ENCODE measurements at places on chromosomes 1 and 21.

- no peak for DNase-seq
Measured at GRCh38 chr1:81509594-81509993, 291.1 kb upstream of the ADGRL2 start.

GRCh38 chr21:44288251-44289110 lies 2.8 kb downstream of the AIRE start:
- no peak for DNase-seq

DNA sequence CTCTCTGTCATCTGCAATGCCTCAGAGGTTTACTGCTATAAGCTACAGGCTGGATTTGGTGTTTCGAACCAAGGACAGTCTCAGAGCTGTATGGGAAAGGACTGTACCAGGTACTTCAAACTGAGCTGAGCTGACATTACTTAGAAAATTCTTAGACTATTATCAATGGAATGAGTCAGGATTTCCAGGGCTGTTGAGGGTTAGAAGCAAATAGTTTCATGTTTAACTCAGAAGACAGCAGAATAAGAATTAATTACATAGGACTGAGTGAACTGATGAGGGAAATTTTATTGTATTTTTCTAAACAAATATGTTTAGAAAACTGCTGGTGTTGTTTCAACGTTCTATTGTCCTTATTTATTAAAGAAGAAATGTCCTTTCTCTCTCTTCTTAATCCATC lies 74.3 kb upstream of the CAPZB start:
- DNase-seq: no peak

- no peak for DNase-seq
Measured at GRCh38 chr1:108617008-108617723, 43.7 kb downstream of the HENMT1 start.
